CD4-positive, alpha-beta T cell (primary cell): ENCODE measurements at places on chromosomes 5 and 9.

DNA sequence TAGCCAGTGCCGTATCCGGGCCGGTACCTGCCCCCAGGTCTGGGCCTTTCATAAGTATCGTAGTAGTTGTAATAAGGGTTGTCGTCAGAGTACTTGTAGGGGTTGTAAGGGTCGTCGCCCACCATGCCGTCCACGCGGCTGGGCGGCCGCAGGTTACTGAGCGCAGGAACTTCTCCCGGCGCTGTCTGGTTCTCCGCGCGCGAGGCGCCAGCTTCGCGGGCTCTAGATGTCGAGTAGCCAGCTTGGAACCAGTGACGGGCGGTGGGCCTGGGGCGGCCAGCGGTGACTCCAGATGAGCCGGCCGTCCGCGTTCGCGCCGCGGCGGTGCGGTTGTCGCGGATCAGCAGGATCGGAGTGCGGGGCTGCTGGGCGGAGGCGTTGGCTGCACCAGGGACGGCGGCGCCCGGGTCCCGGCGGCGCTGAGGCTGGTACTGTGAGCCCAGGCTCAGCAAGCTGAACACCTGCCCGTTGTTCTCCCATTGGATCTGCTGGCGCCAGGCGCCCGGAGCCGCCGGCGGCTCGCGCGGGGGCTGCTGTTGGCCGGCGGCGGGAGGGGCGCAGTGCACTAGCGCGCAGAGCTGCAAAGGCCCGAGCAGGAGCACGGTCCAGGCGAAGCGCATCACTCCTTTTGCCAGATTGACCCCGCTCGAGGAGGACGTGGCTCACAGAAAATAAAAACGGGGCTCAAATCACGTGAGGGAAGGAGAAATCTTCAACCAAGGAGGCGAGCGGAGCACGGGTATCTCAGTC, 518 bp downstream of the LOX start:
- DNase-seq: no peak

DNA sequence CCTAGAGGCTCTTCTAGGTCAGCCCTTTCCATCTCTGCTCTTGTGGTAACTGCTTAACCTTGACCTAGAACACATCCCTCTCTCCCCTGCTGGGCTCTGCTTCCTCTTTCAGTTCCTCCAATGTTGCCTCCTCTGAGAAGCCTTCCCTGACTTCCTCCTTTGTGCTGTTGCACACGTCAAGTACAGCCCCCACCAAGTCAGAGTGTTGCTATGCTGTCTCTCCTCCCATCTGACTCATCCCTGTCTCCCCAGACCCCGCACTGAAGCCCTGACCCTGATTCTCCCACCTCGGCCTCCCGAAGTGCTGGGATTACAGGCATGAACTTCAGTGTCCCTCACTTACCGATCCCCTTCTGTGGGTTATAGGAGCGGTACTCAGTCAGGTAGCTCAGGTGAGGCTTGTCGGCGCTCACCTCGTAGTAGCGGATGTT, 10.4 kb upstream of the TRIM14 start:
- DNase-seq: no peak

DNA sequence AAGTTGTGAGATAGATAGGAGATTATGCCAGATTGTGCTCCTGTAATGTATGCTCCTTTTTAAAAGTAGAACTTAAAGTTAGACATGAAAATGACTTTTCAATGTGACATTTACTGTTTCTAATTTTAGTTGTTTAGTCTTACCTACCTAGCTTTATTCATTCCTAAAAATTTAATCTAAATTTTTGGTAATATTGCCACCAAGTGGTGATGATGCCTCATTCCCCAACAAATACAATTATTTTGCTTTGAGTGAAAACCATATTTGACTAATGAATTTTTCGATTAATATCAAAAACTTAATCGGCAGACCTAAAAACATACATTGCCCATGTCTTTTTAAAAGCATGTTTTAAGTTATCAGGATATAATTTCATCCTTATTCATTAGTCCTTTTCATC, 25.6 kb downstream of the PPWD1 start:
- DNase-seq: no peak

GRCh38 chr9:4741365-4742089, 525 bp upstream of the AK3 start:
- peak; percentile 9 for DNase-seq

- no peak for DNase-seq
These were observed 31.6 kb upstream of the ACOT12 start for GRCh38 chr5:81425569-81425968.

DNA sequence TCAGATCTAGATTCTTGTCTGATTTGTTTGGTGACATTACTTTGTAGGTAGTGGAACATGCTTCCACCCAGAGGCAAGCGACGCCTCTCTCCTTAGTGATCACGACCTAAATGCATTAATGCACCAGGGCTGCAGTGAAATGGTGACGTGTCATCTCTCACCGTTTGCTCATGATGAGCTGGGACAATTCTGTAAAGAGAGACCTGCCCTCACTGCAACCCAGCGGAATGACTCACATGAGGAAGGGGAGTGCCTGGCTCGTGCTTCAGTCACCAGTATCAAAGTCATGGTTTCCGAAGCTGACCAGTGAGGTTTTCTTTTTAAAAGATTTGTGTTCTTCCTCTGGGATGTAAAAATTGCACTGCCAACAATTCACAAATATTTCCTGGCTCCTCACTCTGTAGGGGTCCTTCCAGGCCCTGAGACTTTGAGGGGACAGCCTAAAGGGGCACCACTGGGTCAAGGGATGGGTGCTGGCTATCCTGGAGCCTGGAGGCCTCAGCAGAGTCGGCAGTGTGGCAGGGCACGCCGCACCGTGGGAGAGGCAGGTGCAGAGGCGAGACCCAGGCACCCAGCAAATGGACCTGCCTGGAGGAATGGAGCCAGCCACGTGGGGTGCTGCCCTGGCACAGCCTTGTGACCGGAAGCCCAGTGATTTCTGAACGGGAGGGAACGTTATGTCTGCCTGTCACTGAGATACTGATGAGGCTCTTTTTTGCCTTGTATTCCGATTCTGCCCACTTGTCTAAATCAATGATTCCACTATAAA, 17.3 kb downstream of the QSOX2 start:
- DNase-seq: no peak

- no peak for DNase-seq
These were observed 23.0 kb downstream of the COL15A1 start for GRCh38 chr9:98966676-98967075.

DNA sequence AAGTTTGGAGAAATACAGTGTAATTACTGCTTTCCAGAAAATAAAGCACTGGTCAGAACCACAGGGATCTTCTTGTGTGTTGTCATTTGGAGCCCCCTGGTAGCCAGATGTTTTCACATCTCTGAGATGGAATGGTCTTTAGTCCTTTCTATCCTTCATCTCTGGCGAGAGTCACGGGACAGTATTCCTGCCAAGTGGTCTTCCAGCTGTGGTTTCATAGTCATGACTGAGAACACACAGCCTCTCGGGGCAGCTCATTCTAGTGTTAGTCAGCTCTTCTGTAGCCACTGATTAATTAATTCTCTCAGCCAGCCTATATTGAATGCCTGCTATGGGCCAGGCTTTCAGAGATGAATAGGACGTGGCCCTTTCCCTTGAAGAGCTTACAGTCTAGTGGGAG, 34.1 kb downstream of the HMGXB3 start:
- no peak for DNase-seq

DNA sequence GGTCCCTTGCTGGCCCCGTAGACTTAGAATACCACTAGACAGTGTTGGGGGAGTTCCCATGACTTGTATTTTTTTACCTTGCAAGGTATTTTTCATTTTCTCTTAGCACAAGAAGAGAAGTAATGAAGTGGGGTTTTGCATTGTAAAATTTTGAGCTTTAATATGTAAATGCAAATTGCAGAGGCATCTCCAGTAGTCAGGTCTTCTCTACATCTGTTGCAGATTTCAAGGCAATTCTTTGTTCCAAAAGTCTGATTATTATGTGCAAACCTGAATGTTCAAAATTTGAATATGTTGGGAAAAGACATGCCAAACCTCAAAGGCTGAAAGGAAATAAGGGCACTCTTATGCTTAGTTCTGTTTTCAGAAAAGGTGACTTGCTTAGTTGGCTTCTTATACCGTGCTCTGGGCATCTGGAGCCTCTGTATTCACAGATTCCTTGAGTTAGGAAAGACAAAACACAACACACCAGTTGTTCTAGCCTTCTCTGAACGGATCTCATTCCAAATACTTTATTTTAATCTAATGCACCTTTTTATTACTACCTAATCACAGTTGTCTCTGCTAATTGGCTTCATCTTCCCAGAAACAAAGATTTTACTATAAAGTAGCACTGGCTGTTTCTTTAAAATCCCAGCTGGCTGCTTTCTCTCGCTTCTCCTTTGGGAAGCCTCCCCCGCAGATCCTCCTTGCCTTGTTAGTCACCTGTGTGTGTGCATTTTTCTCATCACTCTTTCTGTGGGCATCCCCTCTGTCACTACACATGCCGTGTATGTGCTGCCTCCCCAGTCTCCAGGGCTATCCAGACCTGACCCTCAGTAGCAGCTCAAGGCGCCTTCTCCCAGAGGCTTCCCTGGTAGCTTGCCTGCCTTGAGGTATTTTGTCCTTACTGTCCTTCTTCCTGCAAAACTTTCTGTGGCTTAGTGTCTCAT, 138.2 kb downstream of the TLE4 start:
- DNase-seq: no peak

- DNase-seq: no peak
These were observed 383.8 kb downstream of the TMEM232 start for GRCh38 chr5:110342683-110343082.

- no peak for DNase-seq
These were observed 71.4 kb downstream of the DAPK1 start for GRCh38 chr9:87569008-87569509.

DNA sequence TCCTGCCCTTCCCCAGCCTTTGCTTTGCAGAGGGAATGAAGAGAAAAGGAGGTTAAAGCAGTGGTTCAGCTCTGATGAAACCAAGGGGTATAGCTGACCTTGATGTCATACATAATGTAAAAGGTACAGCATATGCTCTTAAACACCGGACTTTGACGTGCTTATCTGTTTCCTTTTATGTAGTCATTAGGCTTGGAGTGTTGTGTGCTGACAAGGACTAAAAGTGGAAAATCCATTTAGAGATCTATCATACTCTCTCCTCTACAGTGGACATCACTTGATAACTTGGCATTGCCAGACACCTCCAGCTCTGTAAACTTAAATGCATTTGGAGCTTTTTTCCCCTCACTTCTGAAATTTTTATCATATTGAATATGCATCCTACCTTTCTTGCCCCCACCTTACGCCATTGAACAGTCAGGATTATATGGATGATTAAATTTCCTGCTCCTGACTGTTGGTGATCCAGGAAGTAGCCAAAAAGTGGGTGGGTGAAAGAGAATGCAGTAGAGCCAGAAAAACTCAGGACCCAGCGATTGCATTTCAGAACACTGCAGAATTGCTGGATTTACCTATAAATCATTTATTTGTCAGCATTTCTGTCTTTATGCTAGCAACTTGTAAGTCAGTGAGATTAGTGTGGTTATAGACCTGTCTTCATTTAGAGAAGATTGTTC, 4.1 kb downstream of the TNFAIP8 start:
- DNase-seq: no peak

DNA sequence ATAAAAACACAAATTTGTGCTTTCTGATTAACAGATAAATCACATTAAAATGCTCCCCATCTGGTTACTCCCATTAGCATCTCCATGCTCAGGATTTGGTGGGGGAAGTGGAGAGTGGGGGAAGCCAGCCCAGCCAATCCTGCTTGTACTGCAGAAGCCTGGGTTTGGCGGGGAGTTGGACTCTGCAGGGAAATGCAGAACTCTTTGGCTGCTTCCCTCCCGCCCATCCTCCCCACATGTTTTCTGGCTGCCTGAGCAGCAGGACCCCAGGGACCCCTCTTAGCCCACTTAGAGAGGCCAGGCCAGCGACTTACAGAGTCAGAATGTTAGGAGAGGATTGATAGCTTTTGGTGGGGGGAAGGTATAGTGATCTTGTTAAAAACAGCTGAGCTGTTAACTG, 59.5 kb upstream of the FOXI1 start:
- no peak for DNase-seq

DNA sequence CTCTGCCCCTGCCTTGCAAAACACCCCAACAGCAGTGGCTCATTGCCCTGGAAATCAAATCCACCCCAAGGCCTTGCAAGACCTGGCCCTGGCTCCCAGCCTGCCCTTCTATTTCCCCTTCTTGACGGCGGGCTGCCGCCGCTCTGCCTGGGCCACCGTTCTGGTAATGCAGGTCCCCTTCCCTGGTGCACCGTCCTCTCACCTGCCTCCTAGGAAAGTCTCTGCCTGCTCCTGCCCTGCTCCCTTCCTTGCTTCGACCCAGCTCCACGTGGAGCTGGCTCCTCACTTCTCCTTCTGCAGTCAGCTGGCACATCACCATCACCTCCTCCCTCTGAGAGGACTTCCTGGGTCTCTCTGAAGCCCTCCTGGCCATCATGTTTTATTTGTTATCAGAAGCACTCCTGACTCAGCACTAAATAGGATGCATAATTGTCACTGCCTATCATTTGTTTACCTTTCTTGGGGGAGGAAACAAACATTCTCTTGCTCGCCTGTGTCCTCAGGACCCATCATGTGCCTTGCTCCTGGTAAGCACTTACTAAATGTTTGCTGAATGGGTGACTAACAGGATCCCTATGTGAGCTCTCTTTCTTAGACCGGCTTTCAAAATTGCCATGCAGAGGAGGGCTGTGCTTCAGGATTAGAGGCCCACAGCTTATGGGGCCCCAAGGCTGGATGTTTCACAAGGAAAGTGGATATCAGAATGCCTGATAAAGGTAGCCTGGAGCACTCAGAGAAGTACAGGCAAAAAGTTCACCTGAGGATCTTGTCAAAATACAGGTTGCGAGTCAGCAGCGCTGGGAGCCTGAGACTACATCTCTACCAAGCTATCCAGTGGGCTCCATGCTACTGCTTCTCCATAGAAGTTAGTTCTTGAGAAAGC, 19.6 kb upstream of the C5orf47 start:
- DNase-seq: no peak

GRCh38 chr5:113231653-113232000, 203.2 kb downstream of the TSSK1B start:
- DNase-seq: no peak

- DNase-seq: no peak
These were observed 708 bp downstream of the RXRA start for GRCh38 chr9:134326724-134327601.

DNA sequence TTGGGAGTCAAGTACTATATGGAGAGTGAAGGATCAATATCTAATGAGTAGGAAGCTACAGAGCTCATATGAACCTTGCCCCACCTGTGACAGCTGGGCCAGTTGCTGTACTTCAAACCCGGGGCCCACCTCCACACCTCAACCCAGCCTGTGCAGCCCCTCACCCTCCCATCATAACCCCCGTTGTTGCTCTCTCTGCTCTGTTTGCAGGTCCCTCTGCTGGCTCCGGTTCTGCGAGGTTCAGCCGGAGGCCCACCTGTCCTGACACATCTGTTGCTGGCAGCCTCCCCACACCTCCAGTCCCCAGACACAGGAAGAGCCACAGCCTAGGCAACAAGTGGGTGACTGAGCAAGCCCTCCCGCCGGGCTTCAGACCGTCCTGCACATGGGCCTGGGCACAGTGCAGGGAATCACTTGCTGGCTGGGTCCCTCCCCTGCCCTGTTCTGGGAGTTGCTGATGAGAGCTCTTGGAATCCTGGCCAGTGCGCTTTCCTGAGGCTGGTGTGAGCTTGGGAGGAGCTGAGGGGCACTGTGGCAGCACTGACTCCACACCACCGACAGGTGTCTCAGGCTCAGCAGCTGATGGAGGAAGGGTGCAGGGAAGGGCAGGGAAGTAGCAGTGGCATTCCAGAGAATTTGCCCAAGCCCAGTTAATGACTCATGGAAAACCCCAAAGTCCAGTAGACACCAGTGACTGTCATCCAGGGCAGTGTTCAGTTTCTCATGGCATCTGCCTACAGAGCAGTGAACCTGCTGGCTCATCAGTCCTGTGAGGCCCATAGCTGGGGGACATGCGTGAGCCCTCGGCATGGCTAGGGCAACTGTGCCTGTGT, 69.5 kb upstream of the GARNL3 start:
- no peak for DNase-seq
